Neural crest cell (in vitro differentiated cells): ENCODE measurements at places on chromosomes 2 and 18.

DNA sequence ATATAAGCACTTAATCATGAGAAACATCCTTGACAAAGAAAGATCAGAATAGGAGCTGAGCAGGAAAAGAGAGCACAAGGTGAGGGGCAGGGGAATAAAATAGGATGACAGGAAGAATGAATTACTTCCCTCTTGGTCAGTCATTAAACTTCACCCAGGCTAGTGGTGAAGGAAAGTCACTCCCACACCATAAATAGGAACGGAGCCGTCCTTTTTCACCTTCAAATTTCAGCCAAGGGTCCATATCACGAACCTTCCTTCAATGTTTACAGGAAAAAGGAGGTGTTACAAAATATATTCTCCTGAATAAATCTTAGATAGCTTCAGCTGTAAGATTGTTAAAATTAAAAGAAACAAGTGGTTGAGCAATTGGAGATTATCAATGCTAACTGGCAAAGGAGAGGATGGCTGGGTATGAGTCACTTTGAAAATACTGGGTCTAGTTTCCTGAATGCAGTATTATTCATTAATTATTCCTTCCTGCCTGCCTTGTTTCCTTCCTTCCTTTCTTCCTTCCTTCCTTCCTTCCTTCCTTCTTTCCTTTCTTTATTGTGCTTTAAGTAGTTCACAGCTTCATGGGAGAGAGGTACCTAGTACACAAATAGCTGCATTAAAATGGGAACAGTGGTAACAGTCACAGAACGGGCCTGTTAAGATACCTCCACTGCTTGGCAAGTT, 292.3 kb upstream of the ID2 start:
- no peaks in the 10 kb centered on the region for H3K27me3 ChIP-seq
- H3K36me3 ChIP-seq, result no peaks in the 10 kb centered on the region
- no peak overlapping the region for H3K4me3 ChIP-seq
- no peak for DNase-seq
- no peak overlapping the region for H3K27ac ChIP-seq

DNA sequence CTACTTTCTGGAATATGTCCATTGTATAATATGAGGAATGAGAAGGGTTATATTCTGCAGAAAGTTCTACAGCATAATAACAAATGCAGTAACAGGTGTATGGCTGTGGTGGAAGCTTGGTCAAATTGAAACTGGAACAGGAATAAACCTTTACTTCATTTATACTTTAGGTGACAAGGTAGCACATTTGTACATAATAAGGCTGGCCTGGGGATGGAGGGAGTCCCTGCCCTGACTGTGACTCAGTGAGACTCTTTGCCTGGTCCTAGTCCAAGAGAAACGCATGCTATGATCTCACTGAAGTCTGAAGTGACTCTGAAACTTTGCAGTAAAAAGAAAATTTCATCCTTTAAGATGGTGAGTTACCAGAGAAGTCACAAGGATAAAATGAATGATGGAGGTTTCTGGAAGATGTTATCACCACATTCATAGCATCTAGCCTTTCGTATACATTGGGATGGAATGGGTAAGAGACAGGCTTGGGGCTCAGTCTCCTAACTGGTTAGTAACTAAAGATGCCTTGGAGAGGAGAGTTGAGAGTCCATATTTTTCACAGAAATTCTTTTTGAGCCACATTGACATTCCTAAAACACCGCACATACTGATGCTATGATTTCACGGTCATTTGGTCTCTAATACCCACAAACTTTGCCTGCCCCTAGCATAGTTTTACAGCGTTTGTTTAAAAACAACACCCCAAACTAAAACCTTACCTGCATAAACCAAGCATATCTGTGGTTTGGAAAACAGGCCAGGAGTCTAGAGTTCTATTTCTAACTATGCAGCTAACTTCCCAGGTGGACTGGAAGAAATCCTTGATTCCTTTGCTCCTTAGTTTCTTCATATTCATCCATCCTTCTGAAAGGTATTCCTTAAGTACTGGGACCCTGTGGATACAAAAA, 42.4 kb upstream of the NABP1 start:
- H3K36me3 ChIP-seq, result no peaks in the 10 kb centered on the region
- no peaks in the 10 kb centered on the region for H3K4me1 ChIP-seq
- DNase-seq, result no peak

GRCh38 chr2:86249579-86250391, 50.5 kb downstream of the MRPL35 start:
- no peak for DNase-seq
- no peak overlapping the region for H3K27ac ChIP-seq
- H3K4me3 ChIP-seq, result no peak overlapping the region
- no peaks in the 10 kb centered on the region for H3K27me3 ChIP-seq
- H3K36me3 ChIP-seq, result no peaks in the 10 kb centered on the region

GRCh38 chr2:78778756-78779510, 246.6 kb upstream of the REG3G start:
- H3K4me1 ChIP-seq, result no peaks in the 10 kb centered on the region
- no peak overlapping the region for H3K4me3 ChIP-seq
- H3K27me3 ChIP-seq, result no peaks in the 10 kb centered on the region
- DNase-seq, result no peak
- H3K27ac ChIP-seq, result no peak overlapping the region

- H3K4me3 ChIP-seq, result no peak overlapping the region
- H3K27me3 ChIP-seq, result peaks cover 25% of the 10 kb centered on the region
- peaks cover 34% of the 10 kb centered on the region for H3K4me1 ChIP-seq
- H3K27ac ChIP-seq, result no peak overlapping the region
- H3K36me3 ChIP-seq, result no peaks in the 10 kb centered on the region
Observed at GRCh38 chr2:2694746-2695145, 363.7 kb upstream of the MYT1L start.

DNA sequence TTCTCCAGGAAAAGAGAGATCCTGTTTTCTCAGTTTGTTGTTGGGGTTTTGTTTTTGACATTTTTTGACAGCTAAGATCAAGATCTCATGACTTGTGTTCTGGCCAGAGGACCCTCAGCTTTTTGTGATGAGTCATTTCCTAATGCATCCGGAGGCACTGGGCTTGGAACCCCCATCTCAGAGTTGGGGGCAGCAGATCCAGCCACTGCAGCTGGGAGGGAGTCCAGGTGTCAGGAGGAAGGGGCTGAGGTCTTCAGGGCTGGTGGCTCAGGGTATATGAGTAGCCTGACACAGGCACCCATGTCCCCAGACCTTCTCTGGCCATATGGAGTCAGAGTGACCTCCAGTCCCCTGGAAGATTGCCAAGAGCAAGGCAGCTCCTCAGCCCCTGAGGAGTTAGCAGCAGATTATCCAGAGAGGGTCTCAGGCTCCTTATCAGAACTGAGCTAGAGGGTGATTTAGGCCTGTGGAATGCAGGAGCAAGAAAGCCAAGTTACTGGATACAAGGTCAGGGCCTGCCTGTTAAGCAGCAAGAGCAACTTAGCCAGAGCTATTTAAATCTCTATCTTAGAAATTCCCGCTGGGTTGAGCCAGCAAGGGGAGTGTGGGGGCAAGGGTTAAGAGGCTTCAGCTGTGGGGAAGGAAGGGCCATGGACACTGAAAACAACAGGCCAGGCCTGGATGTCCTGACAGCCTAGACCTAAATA, 62.4 kb downstream of the TANC1 start:
- H3K36me3 ChIP-seq, result peaks cover 2% of the 10 kb centered on the region
- peak overlapping the region; percentile 96 for H3K27ac ChIP-seq
- peak; percentile 15 for DNase-seq

GRCh38 chr2:104406261-104406726, 447.6 kb upstream of the POU3F3 start:
- H3K4me3 ChIP-seq, result no peak overlapping the region
- H3K4me1 ChIP-seq, result peaks cover 13% of the 10 kb centered on the region
- no peaks in the 10 kb centered on the region for H3K36me3 ChIP-seq
- H3K27me3 ChIP-seq, result no peaks in the 10 kb centered on the region
- H3K27ac ChIP-seq, result no peak overlapping the region

DNA sequence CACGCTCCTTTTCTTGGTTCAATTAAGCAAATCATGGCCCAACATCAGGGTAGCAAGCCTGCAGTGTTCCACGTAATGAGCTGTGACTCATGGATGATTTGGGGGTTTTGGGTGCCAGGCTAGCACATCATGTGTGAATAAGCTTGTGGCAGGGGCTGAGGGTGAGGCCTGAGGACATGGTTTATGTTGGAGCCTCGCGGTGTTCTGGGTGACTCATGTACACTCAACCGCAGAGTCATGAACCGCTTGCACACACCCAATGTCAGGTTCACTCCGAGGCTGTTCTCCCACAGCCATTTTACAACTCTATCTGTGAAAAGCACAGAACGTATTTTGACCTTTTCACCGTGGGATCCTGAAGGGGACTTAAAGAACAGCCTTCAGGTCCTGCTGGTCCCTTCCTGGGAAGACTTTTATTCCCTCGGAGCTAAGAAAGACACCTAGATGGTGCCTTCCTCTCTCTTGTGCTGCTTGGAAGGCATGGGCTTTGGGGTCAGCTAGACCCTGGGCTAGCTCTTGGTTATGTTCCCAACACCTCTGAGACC, 139.9 kb upstream of the ZEB2 start:
- peaks cover 11% of the 10 kb centered on the region for H3K4me1 ChIP-seq
- peaks cover 2% of the 10 kb centered on the region for H3K36me3 ChIP-seq
- no peaks in the 10 kb centered on the region for H3K27me3 ChIP-seq
- H3K4me3 ChIP-seq, result no peak overlapping the region
- H3K27ac ChIP-seq, result no peak overlapping the region

DNA sequence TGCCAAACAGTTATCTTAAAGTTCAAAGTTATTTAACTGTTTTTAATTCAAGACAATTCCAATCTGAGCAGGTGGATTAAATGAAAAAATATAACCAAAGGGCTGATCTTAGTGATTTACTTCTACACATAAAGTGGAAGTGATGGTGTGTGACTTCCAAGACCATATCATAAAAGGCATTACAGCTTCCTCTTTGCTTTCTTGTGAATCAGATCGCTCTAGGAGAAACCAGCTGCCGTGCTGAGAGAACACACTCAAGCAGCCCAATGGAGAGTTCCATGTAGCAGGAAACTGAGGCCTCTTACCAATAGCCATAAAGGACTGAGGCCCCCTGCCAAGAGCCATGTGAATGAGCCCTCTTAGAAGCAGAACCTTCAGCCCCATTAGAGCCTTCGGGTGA, 197.4 kb downstream of the NBAS start:
- DNase-seq, result no peak
- no peaks in the 10 kb centered on the region for H3K27me3 ChIP-seq
- H3K4me1 ChIP-seq, result no peaks in the 10 kb centered on the region
- no peak overlapping the region for H3K27ac ChIP-seq
- no peak overlapping the region for H3K4me3 ChIP-seq
- H3K36me3 ChIP-seq, result peaks cover 5% of the 10 kb centered on the region

DNA sequence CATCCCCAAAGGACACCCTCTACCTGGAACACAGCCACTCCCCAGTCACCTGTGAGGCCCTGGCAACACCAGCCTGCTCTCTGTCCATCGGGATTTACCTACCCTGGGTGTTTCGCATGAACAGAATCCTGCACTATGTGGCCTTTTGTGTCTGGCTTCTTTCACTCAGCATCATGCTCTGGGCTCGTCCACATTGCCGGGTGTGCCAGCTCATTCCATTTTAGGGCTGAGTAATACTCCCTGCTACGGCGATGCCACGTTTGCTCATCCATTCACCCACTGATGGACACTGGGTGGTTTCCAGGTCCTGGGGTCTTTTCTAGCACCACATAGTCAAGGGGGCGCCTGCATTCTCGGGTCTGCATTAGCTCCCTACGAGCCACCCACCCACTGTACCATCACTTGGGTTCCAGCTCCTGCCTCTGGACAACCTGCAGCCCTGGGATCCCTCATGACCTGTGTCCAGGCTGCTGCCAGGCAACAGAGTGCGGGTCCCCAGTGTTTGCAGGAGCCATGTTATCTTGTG, 22.0 kb downstream of the KCNF1 start:
- no peak for DNase-seq
- H3K4me1 ChIP-seq, result peaks cover 59% of the 10 kb centered on the region
- H3K36me3 ChIP-seq, result peaks cover under 1% of the 10 kb centered on the region
- H3K27me3 ChIP-seq, result peaks cover 22% of the 10 kb centered on the region

DNA sequence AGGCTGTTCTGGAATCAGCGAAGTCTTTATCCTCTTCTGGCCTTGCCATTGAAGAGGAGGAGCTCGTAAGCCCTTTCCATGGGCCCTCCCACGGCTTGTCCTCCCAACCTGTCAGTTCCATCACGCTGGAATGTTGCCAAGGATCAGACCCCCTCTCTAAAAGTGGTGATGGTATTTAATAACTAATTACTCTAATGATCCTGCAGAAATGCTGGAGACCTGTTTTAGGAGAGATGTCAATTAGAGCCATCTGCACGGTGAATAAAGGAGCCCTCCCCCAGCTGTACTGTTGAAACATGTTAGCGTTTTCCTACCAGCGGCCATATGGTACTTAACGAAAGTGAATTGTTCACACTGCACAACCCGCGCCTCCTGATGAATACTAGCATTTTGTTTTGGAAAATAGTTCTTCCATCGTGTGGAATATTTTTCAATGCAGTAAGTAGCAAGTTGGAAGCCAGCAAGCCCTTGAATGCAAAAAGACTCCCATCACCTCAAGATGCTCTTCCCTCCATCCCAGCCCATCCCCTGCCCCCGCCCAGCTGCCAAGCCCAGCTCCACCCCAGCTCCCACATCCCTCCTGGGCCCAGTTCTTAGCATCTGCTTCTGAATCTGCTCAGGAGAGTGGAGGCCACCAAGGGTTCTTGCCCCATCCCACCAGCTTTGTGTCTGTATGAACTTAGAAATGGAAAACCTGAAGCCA, 145.4 kb downstream of the KLHL29 start:
- peaks cover 25% of the 10 kb centered on the region for H3K4me1 ChIP-seq
- no peaks in the 10 kb centered on the region for H3K27me3 ChIP-seq
- DNase-seq, result no peak
- H3K27ac ChIP-seq, result peak overlapping the region; percentile 20
- no peak overlapping the region for H3K4me3 ChIP-seq

DNA sequence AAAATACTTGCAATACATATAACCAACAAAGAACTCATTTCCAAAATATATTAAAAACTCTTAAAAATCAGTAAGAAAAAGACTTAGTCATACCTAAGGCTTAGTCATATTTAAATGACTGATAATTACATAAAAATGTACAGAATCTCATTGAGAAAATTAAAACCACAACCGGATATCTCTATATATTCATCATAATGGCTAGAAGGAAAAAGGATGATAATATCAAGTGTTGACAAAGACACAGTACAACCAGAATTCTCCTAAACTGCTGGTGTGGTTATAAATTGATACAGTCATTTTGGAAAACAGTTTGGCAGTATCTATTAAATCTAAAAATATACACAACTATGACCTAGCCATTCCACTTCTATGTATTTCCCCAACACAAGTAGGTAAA, 27.1 kb upstream of the IHH start:
- no peaks in the 10 kb centered on the region for H3K27me3 ChIP-seq
- peaks cover 2% of the 10 kb centered on the region for H3K36me3 ChIP-seq

DNA sequence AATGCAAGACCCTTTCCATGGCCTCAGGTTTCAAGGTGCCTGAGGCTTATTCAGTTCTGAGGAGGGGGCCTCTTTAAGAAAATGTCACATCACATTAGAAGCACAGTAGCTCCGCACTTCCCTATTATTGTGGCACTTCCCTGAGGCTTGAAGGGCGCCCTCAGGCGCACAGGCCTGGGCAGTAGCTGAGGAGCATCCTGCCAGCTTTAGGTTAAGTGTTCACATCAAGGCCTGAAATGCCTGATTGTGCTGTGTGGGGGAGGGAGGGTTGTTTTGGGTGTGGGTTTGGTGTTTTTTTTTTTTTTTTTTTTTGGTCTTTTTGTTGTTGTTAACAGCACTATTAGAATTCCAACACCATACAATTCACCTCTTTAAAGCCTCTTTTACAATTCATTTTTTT, 107.9 kb downstream of the CABLES1 start:
- H3K27me3 ChIP-seq, result no peaks in the 10 kb centered on the region
- DNase-seq, result no peak
- no peak overlapping the region for H3K27ac ChIP-seq
- peaks cover 2% of the 10 kb centered on the region for H3K36me3 ChIP-seq
- H3K4me3 ChIP-seq, result no peak overlapping the region

- DNase-seq, result no peak
- H3K36me3 ChIP-seq, result no peaks in the 10 kb centered on the region
- no peak overlapping the region for H3K27ac ChIP-seq
- no peak overlapping the region for H3K4me3 ChIP-seq
Observed at GRCh38 chr2:17610521-17610920, 70.0 kb downstream of the VSNL1 start.
